ENCODE measurements at places on chromosomes 12 and 14.

GRCh38 chr12:104371043-104371870, 67.7 kb downstream of the EID3 start:
- no peak for DNase-seq

DNA sequence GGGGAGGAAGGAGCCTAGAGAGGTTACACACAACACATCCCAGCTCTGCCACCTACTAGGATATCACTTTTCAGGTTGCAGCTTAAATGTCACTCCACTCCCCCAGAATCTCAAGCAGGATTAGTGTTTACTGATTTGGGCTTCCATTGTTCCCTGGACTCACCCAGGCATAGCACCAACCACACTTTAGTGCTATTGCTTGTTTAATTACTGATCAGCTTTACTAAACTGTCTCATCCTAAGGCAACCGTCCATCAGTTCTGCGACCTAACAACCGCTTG, 6.1 kb upstream of the KRT18 start:
- DNase-seq = no peak

- no peak for DNase-seq
Measured at GRCh38 chr12:43273467-43273866, 278.5 kb downstream of the ADAMTS20 start.

GRCh38 chr12:53738406-53739213, 11.4 kb upstream of the CALCOCO1 start:
- DNase-seq = no peak

GRCh38 chr14:38004610-38004879, 203.2 kb upstream of the SSTR1 start:
- no peak for DNase-seq

DNA sequence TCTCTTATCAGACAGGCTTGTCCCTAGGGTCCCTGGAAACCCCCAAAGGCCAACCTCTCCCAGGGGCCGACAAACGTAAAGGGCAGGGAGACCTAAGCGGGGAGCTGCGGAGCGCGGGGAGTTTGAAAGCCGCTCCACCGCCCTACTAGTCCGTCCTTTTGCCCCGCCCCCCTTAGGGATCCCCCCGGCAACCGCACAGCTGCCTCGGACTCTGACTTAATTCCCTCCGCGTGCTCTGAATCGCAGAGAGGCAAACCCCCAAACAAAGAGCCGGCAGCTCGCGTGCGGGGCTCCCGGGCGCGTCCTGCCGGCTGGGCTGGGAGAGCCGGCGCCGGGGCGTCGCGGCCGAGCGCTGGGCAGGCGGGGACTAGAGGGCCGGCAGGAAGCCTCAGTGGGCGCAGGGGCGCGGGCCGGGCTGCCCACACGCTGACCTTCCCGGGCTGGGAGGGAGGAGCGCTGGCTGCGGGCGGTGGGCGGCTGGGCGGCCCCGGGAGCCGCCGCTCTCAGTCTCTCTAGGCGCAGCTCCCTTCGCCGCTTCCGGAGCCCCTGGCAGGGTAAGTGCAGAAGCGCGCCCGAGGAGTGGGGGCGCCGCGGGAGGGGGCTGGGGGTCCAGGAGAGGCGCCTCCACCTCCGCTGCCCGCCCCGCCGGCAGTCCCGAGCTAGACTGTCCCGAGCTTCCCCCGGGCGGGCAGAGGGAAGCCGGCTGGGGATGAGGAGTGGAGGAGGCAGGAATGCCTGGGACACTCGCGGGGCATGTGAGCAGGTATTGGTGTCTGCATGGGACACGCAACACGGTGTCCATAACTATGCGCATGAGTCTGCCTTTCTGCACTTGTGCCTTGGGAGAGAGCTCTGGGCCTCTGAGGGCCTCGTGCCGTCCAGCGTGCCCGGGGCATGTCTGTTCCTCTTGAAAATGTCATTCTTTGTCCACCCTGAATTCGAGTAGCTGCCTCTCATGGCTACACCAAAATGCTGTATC, at the start of gene TSPAN11:
Gene TSPAN11 (plus strand): TSS at position 506 of the 979 bp plus-strand sequence. CDS start 27,244 bp downstream, outside the sequence.
- DNase-seq = no peak

GRCh38 chr14:35826218-35826951, at the start of gene BRMS1L:
BRMS1L (plus strand) TSS chr14:35826338; CDS start chr14:35826517, 179 bp downstream.
- DNase-seq = peak; percentile 99

- DNase-seq = peak; percentile 57
Measured at GRCh38 chr14:104879983-104880565, 15.0 kb downstream of the CEP170B start.

GRCh38 chr14:51124029-51124428, 29.1 kb upstream of the TRIM9 start:
- DNase-seq = no peak

- no peak for DNase-seq
Measured at GRCh38 chr12:121989276-121990113, 32.2 kb upstream of the BCL7A start.

DNA sequence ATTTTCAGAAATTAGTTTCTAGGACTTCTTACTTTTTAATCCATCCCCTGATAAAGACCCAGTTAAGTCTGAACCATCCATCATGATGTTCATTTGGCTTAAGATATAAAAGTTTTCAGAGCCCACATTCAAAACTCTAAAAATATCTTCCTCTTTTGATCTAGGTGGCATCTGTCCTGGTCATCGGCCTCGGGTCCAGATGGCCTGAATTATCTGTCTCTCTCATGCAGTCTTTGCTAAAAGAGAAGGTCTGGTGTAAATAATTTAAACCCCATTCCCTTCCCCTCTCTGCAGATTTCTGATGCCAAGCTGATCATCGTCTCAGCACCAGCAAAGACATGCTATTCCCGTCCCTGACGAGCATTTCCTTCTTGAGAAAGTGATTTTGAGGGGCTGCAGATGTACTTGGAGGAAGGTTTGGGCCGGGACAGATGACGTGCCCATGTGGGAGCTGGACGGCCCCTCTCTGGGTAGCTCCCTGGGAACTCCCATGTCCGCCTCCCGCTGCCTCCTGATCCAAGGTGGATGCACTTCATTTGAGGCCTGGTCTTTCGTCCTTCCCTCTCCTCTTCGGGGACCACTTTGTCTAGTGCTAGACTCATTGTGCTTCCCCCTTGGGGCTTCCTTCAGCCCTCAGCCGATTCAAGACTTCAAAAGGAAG, 173.0 kb upstream of the PRMT8 start:
- peak; percentile 46 for DNase-seq

DNA sequence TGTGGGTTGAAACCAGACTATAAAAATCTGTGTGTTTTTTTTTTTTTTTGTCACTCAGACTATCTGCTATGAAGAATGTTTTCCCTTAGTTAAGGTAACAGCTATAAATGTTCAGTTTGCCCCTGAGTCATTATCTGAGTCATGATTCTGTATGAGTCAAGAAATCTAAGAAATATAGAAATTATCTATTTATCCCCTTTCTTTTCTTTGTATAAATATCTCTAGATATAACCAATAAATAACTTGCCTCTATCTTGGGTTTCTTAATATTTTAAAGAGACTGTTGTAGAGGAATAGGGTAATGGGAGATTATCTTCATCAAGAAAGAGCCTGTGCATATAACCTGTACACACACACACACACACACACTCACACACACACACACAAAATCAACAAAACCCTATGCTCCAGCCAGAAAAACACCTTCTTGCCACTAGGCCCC, 161.7 kb upstream of the EEA1 start:
- DNase-seq = no peak

DNA sequence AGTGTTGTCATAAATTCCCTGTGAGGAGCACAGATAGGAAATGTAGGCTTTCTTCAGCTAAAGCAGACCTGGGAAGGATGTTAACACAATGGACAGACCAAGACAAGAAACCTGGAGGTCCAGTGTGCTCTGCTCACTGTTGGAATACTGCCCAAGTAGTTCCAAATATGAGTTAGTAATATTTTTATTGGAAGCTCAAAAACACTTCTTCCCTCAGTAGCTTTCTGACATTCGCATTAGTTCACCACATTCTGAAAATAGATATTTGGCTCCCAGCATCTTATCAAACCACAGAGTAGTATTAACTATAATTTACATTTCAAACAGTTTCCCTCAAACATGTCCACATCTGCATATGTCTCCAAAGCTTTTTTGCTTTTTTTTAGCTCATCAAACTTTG, 74.8 kb upstream of the PYGL start:
- no peak for DNase-seq

DNA sequence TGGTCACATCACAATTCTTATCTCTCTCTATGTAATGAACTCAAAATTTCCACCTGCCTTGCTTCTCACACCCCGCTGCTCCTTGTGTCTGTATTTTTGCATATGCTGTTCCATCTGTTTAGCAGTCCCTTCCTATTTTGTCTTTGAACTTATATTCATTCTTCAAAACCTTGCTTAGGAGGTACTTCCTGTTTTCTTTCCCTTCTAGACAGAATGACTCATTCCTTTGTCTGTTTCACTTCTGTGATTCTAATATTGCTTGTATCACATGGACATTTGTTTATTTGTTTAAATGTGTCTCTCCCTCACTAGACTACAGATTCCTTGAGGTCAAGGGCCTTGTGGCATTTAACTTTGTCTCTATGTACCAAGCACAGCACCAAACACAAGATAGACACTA, 424.2 kb downstream of the ETNK1 start:
- no peak for DNase-seq

DNA sequence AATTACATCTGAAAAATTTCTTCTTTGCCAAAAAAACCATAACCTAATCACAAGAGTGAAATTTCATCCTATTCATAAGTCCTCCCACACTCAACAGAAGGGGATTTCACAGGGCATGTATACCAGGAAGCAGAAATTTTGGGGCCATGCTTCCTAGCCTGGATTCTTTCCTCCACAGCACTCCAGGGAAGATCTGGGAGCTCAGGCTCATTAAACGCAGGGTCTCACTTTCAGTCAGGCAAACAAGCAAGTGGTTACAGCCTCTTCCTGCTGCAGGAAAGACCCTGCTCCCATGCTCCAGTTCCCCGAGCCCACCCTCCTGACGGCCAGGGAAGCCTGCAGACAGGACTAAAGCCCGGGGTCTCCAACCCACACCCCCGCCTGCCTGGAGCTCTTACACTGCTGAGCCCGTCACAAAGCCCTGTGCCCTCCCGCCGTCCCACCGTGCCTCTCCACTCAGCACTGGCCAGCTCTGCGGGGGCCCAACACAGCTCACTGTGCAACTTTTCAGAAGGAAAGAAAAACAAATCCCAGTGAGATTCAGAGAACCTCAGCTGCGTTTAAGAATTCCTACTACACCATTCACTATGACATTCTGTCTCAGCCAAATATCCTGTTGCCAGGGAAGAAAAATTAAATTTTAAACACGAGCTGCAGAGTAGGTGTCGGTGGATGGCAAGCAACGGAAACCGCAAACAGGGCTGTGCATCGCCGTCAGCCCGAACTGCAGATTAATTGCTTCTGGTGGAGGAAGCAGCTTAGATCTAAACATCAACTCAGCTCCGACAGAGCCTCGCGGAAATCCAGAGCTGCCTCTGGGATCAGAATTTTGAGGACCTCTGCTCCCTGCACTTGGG, 106.7 kb upstream of the SFSWAP start:
- no peak for DNase-seq

DNA sequence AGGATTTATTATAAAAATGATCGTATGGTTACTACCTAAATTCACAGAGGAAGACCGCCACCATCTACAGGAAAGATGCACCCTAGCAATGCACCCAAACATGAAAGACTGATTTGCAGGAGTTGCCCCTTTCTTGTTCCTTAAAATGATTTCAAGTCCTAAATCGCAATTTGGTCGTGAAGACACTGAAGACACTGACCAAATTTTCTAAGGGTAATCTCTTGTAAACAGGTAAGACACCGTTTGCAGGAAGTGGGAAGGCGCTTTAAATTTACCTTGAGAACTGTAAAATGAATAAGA, 1.0 kb downstream of the SOS2 start:
- no peak for DNase-seq

GRCh38 chr12:80490329-80490728, 46.3 kb downstream of the PTPRQ start:
- DNase-seq = no peak

GRCh38 chr12:112111931-112112330, 3.3 kb upstream of the NAA25 start:
- no peak for DNase-seq

DNA sequence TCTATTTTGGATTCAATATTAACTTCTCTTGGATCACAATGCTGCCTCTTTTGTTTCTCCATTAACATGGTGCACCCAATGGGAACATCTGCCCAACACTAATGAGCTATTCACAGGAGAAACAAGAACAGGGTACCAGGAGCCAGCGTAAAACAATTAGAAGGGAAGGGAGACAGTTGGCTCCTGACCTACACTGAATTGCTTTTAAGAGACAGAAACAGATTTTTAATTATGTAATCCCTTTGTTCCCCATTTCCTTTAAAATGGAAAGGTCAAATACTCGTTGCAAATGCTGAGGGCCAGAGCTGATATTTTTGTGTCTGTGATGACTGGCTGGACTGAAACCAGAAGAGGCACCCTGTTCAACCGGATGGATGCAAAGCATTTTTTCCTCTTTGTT, 108.3 kb downstream of the SEC23A start:
- no peak for DNase-seq

DNA sequence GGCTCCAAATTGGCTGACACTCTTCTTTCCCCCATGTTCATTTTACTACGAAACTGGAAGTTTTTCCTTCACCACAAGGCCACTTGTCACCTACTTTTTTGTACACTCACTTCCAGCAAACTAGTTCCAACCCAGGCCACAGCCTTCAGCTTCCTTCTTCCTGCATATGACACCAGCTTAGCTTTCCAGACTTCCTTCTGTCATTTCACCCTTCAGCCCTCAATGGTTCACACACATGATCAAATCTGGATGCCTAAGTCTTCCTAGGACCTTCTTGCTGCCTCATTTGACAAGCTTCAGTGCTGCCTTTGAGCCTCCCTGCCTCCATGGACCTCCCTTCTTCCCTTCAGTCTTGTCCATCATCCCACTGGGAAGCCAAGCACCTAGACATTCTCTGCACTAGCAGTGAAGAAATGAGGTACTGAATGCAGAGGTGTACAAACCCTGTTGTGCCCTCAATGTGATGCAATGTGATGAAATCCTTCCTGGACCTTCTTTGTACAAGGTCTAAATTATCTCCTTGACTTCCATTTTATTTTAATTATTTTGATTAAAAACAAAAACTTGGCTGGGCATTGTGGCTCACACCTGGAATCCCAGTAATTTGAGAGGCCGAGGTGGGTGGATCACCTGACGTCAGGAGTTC, 4.3 kb upstream of the REC8 start:
- no peak for DNase-seq

- DNase-seq = no peak
Measured at GRCh38 chr14:69990323-69990722, 111.1 kb downstream of the SMOC1 start.

GRCh38 chr12:52517888-52518287, 2.3 kb downstream of the KRT5 start:
- DNase-seq = no peak

DNA sequence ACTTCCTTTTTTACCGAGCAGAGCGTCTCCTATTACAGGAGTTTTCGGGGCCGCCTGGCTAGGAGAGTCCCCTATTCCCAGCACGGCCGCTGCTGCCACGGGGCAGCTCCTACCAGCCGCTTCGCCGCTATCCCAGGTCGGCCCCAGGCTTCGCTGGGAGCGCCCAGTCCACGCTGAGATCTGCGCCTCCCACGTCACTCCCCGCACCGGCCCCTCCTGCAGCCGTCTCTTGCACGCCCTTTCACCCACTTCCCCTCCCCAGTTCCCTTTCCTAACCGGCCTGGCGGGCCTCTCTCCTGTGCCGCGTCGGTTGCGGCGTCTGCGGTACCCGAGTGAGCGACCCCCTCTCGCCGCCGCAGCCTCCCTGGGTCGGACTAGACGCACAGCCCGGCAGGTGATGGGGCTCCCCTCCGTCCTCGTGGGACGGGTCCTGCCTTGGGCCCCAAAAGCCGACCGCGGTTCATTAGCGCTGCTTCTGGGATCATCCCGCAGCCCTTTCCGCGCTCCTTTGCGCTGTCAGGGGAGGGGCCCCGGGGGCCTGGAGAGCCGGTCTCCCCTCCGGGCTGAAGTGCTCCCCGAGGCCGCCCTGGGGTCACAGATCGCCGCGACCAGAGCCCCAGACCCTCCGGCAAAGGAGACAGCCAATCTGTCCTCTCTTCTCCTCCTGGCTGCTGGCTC, 1318.4 kb downstream of the TMEM121 start:
- peak; percentile 90 for DNase-seq
